ENCODE measurements at places on chromosomes 4 and X. TPM values are rescaled to one million over a fixed set of nuclear protein-coding genes. Genes with fewer than 3 reads are reported as not detected.

UGT8 gene
- polyA plus RNA-seq: 0.43 TPM

GRCh38 chr4:11774346-11774745, 345.7 kb upstream of the HS3ST1 start:
- no peaks in the 10 kb centered on the region for H3K4me1 ChIP-seq
- H3K27ac ChIP-seq: no peak overlapping the region
- peak; percentile 82 for DNase-seq
- no peak overlapping the region for H3K4me3 ChIP-seq
- H3K36me3 ChIP-seq: no peaks in the 10 kb centered on the region
- H3K27me3 ChIP-seq: no peaks in the 10 kb centered on the region

DNA sequence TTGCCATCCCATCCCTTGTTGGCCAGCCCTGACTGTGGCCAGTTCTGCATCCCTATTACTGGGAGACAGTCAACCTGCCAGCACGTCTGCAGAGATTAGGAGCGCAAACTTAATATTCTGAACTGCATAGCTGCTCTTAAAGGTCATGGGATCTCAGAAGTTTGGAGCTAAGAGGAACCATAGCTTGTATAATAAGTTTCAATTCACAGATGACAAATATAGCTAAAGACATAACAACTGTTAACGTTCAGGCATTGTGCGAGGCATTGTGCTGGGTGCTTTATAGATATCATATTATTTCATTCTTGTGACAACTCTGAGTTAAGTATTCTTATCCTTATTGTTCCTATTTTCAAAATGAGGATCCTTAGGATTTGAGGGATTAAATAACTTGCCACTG, 3.7 kb downstream of the SCARB2 start:
- no peaks in the 10 kb centered on the region for H3K27me3 ChIP-seq
- H3K36me3 ChIP-seq: no peaks in the 10 kb centered on the region
- no peak overlapping the region for H3K4me3 ChIP-seq
- H3K4me1 ChIP-seq: peaks cover 20% of the 10 kb centered on the region

DNA sequence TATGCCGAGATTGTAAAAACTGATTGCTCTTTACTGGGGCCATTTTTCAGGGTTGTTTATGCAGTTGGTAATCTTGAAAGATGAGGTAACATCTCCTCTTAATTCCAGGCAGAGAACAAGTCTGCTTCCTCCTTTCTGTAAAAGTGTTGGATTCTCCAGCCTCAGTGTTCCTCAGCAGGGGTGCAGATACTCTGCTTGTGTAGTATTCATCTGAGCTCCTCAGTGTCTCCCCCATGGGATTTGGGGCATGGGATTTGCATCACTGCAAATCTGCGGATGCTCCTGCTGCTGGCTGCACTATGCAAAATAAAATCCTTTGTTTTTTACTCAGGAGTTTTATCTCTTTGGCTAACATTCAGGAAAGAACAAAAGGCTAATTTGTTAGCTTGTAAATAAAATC, 104.9 kb upstream of the ATP8A1 start:
- H3K27me3 ChIP-seq: no peaks in the 10 kb centered on the region
- DNase-seq: no peak
- H3K27ac ChIP-seq: no peak overlapping the region
- no peak overlapping the region for H3K4me3 ChIP-seq
- no peaks in the 10 kb centered on the region for H3K4me1 ChIP-seq

- no peaks in the 10 kb centered on the region for H3K36me3 ChIP-seq
- peaks cover 7% of the 10 kb centered on the region for H3K4me1 ChIP-seq
- peak overlapping the region; percentile 25 for H3K27ac ChIP-seq
- DNase-seq: peak; percentile 5
Measured at GRCh38 chr4:66736606-66737005, 808.7 kb downstream of the CENPC start.

DNA sequence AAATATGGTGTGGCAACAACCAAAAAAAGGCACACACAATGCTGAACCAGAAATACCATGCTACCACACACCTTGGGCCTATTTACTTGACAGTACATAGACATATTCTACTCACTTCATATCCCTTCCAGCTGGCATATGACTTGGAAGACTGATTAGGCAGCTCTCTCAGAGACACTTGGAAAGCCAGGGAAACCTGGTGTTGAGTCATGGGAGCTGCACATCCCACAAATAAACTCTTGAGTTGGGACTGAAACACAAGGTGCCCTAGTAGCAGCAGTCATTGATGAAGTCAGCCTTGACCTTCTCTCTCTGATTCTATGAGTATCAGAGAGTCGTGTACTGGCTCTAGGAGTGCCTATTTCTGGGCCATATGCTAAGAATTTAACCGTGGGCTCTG, 776.6 kb upstream of the LCORL start:
- no peak overlapping the region for H3K4me3 ChIP-seq
- H3K27ac ChIP-seq: no peak overlapping the region
- DNase-seq: no peak
- no peaks in the 10 kb centered on the region for H3K36me3 ChIP-seq
- no peaks in the 10 kb centered on the region for H3K27me3 ChIP-seq
